ENCODE measurements at places on chromosomes 6 and 20. TPM values are rescaled to one million over a fixed set of nuclear protein-coding genes. Genes with fewer than 3 reads are reported as not detected.

DNA sequence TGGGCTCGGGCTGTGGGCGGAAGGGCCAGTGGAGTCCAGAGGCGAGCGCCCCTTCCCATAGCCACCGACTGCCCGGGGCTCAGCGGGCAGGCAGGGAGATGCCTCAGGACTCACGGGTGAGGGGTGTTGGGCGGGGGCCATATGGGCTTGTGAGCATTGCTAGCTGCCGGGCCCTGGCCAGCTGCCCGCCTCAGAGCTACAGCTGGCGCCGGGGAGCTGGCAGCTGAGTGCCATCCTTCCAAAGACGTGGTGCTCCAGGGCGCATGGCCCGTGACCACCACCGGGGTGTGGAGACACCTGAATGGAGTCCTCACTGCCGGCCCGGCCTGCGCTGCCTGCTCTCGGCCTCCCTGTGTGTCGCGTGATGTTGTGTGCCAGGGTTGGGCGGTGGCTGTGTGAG lies 10.6 kb upstream of the RBBP8NL start:
- peaks cover 29% of the 10 kb centered on the region for H3K27me3 ChIP-seq
- no peaks in the 10 kb centered on the region for H3K4me1 ChIP-seq
- H3K36me3 ChIP-seq = no peaks in the 10 kb centered on the region

DNA sequence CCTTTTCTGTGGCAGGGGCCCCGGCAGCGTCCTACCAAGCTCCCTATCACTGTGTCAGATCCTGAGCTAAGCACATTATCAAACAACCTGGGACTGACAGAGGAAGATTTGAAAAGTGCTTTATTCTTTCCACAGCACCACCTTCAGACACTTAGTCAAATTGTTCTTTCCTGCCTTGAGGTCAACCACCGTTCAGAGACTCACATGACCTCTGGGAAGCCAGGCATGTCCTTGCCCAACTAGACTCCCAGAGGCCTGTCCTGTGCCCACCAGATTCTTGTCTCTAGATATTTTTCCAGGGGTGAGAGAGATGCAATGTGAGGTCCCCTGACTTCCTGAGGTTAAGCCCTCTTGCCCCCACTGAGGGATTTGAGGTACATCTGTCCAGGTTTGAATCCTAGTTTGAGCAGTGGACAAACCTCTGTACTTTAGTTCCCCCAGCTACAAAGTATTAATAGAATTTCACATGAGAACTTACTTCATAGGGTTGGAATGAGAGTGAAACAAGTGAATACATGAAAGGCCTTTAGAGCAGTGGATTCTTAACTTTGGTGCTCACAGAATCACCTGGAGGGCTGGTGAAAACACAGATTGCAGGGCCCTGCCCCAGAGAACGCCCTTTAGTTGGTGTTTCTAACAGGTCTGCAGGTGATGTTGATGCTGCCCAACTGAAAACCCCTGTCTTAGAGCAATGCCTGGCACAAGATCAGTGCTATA lies 179.8 kb downstream of the CLIC5 start:
- no peaks in the 10 kb centered on the region for H3K36me3 ChIP-seq
- H3K4me3 ChIP-seq = no peak overlapping the region
- peaks cover 3% of the 10 kb centered on the region for H3K4me1 ChIP-seq
- H3K27ac ChIP-seq = no peak overlapping the region
- H3K27me3 ChIP-seq = no peaks in the 10 kb centered on the region

DNA sequence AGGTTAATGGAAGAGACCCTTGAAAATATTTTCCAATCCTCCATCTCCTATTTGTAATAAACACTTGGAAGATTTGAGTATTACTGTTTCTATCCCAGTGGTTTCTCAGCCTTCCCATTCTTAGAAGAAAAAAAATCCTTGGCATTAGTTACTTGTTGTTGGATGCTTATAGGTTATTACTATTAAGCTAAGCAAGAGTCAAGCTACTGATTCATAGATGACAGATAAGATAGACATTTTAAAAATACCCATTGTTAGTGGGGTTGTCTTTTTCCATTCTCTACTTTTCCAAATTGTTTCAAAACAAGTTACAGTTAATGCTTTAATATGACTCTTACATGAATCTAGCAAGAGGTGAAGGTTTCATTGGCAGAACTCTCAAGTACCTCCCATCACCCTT lies 158.5 kb downstream of the HIVEP2 start:
- no peak for DNase-seq
- H3K4me1 ChIP-seq = peaks cover 20% of the 10 kb centered on the region
- no peak overlapping the region for H3K27ac ChIP-seq
- no peaks in the 10 kb centered on the region for H3K27me3 ChIP-seq
- H3K4me3 ChIP-seq = no peak overlapping the region
- H3K36me3 ChIP-seq = peaks cover 15% of the 10 kb centered on the region

- peaks cover 16% of the 10 kb centered on the region for H3K36me3 ChIP-seq
- H3K27me3 ChIP-seq = no peaks in the 10 kb centered on the region
- DNase-seq = no peak
- H3K4me3 ChIP-seq = peak overlapping the region; percentile 61
These were observed 155.7 kb upstream of the SUPT3H start for GRCh38 chr6:45533386-45533785.

The IMPG1 gene
- total RNA-seq = not detected

GRCh38 chr20:62638055-62638570 lies 4.2 kb upstream of the SLCO4A1 start:
- peaks cover 59% of the 10 kb centered on the region for H3K27me3 ChIP-seq
- H3K4me1 ChIP-seq = peaks cover 2% of the 10 kb centered on the region
- no peak overlapping the region for H3K4me3 ChIP-seq
- H3K36me3 ChIP-seq = no peaks in the 10 kb centered on the region
- H3K27ac ChIP-seq = no peak overlapping the region
- no peak for DNase-seq
